ENCODE measurements at places on chromosomes 12 and 14.
A peak's percentile ranks its signal among the peaks of the same experiment; 100 is the strongest.

DNA sequence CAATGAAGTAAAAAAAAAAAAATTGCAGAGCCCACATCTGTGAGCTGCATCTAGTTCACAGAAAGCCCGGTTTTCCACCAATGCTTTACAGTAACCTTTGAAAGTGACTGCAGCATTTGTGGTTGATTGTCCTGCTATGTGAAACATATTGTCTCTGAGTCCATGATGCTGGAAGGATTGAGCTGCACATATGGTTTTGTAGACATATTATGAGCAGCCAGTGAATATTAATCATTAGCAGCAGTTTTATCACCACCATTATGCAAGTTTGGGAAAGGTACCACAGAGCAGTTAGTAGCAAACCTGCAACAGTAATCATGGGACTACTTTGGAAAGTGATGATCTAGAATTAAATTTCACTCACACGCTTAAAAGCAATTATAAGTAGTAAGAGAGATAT, 151.5 kb upstream of the PRICKLE1 start:
- no peak for DNase-seq

DNA sequence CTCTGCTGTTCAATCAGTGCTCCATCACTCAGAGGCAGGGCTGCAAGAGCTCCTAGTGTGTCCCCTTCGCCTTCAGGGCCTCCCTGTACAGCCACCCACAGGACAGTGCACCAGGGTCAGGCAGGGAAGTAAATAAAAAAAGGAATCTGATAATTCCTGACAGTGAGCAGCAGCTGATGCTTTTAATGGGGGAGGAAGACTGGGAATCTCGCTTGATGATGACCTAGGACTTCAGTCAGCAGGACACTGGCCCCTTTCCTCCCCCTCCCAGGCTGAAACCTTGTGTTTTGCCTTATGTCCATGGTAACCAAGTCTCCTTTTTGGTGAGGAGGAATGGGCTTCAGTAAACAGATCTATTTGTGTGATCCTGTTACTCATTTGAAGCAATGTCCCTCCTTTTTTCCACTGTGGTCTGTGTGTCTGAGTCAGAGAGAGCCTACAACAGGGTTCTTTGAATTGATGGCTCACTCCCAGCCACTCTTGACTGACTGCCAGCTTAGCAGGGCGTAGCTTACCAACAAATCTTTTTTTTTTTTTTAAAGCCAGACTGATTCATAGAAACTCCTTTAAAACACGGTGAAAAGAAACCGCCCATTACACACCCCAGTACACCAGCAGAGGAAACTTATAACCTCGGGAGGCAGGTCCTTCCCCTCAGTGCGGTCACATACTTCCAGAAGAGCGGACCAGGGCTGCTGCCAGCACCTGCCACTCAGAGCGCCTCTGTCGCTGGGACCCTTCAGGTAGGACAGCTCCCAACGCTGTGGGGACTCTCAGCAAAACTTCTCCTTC, at the start of gene EMP1:
Gene EMP1, plus strand, starts transcription at position 597 of the 792 bp plus-strand sequence. CDS start 14,785 bp downstream, outside the sequence.
- DNase-seq = peak; percentile 87

GRCh38 chr12:56040963-56041551, 661 bp upstream of the RPS26 start:
- no peak for DNase-seq

DNA sequence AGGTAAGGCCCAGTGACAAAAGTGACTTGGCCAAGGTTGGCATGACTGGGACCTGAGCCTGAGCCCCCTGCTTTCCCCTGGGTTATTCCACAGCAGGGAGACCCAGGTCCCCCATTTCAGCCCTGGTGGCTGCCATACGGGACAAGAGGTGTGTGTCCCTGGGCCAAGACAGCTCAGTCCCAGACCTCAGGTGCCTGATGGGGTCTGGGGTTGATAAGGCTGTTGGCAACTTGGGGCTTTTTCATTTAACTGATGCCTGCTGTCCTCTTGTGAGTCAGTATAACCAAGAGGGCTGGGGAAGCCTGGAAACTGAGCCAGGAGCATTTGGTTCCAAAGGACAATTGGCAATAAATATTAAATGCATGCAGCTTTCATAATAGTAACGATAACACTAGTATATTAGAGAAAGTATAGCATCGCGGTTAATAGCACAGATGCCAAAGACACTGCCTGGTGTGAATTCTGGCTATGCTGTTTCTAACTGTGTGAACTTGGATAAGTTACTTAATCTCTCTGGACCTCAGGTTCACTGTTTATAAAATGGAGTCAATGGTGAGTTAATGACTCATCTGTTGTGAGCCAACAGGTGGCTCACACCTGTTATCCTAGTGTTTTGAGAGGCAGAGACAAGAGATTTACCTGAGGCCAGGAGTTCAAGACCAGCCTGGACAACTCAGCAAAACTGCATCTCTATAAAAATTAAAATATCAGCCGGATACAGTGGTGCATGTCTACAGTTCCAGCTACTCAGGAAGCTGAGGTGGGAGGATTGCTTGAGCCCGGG, 898 bp downstream of the SDSL start:
- no peak for DNase-seq

- no peak for DNase-seq
Measured at GRCh38 chr14:32731249-32731648, 207.4 kb upstream of the NPAS3 start.

- DNase-seq = no peak
Measured at GRCh38 chr14:77364146-77364545, 12.7 kb downstream of the TMED8 start.

DNA sequence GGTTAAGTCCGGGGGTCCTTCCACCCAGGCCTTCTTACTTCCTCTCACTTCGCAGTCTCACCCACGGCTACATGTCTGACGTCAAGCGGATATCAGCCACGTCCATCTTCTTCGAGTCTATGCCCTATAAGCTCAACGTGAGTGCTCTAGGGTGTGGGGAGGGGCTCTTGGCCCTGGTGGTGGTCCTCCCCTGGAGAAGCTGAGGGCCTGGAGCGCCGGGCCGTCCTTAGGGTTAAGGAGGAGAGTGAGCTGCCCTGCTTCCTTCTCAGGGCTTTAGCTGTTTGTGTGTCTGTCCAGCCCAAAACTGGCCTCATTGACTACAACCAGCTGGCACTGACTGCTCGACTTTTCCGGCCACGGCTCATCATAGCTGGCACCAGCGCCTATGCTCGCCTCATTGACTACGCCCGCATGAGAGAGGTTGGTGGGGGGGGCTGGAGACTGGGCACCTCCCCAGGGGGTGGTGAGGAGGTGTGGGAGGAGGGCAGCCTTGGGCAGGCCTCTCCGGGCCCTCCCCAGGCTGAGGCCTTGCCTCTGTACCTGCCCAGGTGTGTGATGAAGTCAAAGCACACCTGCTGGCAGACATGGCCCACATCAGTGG, 2.7 kb downstream of the SHMT2 start:
- DNase-seq = no peak

DNA sequence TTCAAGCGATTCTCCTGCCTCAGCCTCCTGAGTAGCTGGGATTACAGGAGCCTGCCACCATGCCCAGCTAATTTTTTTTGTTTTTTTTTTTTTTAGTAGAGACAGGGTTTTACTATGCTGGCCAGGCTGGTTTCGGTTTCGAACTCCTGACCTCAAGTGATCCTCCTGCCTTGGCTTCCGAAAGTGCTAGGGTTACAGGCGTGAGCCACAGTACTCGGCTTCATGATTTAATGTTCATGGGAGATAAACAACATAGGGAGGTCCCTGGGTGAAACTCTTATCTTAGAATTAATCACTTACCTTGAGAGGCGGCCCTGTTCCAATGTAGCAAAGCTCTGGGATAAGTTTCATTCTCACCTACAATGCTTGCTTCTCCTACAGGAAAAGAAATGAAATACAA, 48.3 kb downstream of the SEL1L start:
- no peak for DNase-seq

- no peak for DNase-seq
Measured at GRCh38 chr12:109553906-109554500, 19.3 kb downstream of the MMAB start.

GRCh38 chr12:114287821-114288525, 118.0 kb downstream of the TBX5 start:
- no peak for DNase-seq

DNA sequence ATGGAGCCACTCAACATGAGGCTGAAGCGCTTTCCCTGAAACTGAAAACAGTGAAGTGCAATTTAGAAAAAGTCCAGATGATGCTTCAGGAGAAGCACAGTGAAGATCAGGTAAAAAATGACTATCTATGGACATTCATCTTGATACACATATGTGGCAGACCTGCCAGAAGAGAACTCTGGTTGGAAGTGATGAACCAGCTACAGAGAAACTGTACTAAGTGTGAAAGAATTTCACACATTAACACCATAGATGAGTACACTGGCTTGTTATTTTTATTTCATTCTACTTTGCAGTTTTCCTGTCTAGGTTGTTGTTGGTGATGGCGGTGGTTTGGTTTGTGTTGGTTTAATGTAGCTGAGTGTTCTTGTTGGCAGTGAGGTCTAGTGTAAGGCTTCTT, 174.7 kb downstream of the ESR2 start:
- DNase-seq = no peak

- DNase-seq = no peak
Measured at GRCh38 chr12:47730341-47730744, 5.1 kb upstream of the ENDOU start.

DNA sequence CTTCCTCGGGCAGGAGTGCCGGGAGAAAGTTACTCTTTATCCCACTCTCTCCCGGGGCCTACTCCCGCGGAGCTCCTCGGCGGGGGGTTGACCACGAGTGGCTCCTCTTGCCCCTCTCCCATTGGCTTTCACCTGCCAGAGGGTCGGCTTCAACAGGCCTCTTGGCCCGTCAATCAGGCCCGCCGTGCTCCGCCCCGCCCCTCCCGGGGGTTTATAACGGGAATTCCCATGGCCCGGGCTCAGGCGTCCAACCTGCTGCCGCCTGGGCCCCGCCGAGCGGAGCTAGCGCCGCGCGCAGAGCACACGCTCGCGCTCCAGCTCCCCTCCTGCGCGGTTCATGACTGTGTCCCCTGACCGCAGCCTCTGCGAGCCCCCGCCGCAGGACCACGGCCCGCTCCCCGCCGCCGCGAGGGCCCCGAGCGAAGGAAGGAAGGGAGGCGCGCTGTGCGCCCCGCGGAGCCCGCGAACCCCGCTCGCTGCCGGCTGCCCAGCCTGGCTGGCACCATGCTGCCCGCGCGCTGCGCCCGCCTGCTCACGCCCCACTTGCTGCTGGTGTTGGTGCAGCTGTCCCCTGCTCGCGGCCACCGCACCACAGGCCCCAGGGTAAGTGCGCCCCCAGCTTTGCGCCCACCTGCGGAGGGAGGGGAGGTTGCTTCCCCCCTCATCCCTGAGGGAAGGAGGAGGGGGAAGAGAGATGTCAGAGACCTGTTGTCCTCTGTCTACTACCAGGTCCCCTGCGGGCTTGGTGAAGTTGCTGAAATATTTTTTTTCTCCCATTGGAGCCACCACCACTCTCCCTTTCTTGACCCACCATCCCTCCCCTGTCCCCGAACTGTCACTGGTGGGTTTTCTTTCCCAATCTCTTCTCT, at the start of gene SMOC1:
Gene SMOC1, plus strand, starts transcription at position 242 of the 869 bp plus-strand sequence. Its CDS starts 263 bp downstream, at position 505.
- no peak for DNase-seq

DNA sequence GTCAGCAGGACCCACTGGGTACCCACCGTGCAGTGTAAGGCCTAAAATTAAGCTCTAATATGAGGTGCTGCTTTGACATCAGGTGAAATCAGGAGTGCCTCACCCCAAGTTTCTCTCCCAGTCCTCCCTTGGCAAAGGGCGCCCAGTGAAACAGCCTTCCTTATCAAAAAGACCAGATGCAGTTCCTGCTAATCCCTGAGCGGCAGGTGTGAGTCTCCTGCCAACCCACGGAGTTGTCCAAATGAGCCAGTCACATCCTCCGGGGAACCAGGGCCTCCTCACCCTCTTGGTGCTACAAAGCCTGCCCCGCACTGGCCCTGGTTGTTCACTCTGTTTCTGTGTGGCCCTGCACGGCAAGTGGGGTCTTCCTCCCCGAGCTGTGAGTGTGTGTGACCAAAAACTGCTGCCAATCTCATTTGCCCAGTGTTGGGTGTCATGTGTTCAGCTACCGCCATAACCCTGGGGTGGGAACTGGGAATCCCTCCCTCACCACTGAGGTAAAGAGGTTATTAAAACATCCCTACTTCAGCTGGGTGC, 20.2 kb upstream of the P2RX4 start:
- DNase-seq = no peak

DNA sequence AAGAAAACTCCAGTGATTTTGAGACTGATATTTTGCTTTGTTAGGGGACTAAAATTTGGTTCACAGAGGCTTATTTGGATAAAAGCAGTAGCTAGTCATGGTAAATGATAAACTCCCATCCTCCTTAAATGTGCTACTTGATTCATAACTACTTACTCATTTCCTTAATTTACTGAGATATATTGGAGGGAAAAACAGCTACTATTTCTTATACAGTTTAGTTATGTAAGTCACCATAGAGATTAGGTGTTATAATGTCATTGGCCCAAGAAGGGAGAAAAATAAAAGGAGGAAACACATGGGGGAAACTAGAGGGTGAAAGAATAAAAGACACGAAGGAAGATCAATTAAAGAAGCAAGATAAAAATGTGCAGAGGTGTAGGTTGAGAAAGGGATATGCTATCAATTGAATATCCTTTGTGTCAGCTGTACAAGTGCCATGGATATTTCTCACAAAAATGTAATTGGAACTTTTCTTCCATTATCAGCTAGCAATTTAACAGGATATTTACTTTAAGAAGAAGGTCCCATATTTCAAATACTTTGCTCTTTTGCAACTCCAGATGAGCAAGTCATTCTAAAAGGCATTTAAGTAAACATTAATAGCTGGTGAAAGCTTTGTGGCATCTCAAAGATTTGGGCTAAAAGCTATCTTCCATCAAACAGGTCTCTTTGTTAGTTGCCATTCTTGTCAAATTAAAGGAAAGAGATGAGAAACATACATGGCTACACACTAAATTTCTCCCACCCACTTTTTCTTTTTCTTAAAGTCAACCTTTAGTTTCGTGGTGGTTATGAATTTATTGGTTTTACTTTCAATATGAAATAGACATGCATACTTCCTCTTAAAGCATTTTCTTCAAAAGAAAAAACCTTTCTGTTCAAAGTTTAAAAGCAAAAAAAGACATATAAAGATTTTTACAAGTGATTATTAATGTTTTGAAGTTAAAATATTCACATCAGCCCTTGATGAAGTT, 439.5 kb downstream of the CCER1 start:
- DNase-seq = no peak

DNA sequence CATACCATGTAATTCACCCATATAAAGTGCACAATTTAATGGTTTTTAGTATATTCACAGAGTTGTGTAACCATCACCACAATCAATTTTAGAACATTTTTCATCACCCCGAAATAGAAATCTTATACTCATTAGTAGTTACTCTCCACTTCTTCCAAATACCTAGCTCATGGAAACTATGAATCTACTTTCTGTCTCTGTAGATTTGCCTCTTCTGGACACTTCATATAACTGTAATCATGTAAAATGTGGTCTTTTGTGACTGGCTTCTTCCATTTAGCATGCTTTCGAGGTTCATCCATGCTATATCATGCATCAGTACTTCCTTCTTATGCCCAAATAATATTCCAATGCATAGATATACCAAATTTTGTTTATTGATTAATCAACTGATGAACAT, 10.8 kb downstream of the DNAI7 start:
- DNase-seq = no peak

GRCh38 chr14:32559590-32559989, 230.5 kb downstream of the AKAP6 start:
- DNase-seq = no peak

- DNase-seq = peak; percentile 23
Measured at GRCh38 chr12:54273981-54274380, 5.9 kb downstream of the CBX5 start.

GRCh38 chr12:45828402-45828801, 98.9 kb downstream of the ARID2 start:
- no peak for DNase-seq
